ENCODE measurements at places on chromosomes 2 and 18. TPM values are rescaled to one million over a fixed set of nuclear protein-coding genes. Genes with fewer than 3 reads are reported as not detected.

ZNF396 gene
- 1.9 TPM for total RNA-seq

DNA sequence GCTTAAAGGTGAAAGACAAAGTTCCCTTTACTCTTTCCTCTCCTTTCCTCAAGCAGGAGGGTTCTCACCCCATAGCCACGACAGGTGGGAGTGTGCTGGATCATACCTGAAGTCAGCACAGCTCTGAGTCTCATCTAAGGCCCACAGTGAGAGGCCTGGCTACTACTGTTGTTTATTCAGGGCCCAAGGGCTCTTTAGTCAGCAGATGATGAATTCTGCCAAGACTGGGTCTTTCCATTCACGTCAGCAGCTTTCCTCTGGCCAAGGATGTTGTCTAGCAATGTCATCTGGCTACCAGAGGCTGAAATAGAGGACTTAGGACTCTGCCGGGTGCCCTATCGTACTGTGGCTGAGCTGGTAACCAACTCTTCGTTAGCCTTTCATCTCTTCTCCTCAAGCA is 308.4 kb upstream of the THUMPD2 start:
- DNase-seq, result no peak

GRCh38 chr2:126858013-126858412 is 40.7 kb upstream of the TEX51 start:
- DNase-seq, result no peak

DNA sequence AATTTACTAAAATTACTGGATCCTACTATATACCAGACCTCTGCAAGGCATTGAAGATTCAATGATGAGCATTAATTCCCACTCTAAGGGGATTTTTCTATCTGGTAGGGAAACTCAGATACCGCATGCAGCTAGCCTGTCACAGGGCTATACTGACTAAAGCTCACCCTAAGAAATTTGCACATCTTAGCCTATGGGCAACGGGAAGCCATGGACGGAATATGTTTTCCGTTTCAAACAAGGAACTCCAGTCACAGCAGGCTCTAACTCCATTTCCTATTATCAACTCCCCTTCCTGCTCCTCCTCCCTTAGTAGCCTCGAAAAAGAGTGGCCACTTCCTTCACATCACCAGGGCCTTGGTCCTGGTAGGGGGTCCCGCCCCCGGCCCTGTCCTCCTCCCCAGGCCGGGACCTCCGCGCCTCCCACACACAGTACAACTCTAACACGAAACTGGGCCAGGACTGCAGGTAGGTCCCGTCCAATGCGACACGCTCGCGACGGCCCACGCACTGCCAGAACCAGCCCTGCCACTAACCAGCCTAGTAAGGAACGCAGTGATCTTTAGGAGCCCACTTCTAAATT is 659 bp upstream of the COX5B start:
- DNase-seq, result no peak

DNA sequence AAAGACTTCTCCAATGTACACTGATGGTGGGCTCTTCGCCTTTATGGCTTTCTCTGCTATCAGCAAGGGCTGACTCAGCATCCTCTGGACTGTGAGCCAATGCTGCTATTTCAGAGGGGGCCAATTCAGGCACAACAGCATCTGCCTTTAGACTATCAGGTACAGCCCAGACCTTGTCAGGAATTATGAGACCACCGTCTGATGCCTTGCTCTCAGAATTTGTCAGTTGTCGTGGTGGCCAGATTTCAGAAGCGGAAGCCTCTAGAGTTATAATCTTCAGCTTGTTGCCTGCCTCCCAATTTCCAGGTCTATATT is 92.7 kb downstream of the ALPK2 start:
- DNase-seq, result no peak

DNA sequence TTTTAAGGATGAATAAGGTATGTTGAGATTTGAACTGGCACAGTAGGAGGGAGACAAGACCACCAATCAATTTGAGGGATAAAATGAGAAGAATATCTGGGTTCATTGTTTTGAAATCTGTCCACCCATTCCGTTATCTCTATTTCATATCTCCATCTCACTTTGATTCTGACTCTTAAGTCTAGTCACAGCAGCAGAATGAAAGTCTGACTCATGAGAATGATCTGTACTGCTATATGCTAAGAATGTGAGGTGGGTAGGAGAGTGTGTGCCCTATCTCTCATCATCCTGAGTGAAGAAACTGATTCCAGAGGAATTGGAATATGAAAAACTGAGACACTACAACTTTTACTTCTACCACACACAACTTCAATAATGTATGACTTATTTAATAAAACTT is 1994.5 kb upstream of the PIK3C3 start:
- DNase-seq, result no peak

DNA sequence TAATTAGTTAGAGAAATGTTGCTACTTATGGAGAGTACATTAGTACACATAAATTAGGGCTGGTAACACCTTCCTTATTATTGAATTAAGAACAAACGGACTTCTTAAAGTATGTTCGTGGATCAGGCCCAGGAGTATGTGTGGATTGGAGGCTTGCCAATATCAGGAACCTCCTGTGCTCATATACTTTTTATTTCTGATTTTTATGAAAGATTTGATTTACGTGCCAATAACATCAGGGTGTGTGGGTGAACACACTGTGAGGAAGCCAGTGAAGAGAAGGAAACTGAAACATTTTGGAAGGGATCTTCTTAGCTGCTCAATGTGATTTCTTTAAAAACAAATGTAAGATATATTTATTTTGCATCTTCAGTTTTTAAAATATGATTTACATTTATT is 113.0 kb downstream of the EFEMP1 start:
- DNase-seq, result no peak
